ENCODE measurements at places on chromosomes 1 and 21.

DNA sequence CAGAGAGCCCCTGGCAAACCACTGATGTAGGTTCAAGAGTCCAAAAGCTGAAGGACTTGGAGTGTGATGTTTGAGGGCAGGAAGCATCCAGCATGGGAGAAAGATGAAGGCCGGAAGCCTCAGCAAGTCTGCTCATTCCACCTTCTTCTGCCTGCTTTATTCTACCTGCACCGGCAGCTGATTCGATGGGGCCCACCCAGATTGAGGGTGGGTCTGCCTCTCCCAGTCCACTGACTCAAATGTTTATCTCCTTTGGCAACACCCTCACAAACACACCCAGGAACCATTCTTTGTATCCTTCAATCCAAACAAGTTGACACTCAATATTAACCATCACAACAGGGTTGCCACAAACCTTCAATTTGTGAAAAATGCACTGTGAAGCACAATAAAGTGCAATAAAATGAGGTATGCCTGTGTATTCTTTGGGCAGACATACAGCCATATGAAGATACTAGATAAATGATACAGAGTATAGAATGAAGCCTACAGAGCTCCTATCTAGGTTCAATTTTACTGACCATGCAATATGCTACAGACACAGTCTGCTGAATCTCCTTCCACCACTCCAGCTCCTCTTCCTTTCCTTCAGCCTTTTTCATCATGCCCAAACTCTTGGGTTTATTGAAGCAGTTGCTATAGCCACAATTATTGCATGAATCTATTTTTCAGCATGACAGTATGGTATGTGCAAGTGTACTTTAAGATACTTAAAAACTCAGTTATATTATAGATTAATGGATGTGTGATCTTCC is 24.0 kb upstream of the CDC42BPA start:
- DNase-seq, result no peak

DNA sequence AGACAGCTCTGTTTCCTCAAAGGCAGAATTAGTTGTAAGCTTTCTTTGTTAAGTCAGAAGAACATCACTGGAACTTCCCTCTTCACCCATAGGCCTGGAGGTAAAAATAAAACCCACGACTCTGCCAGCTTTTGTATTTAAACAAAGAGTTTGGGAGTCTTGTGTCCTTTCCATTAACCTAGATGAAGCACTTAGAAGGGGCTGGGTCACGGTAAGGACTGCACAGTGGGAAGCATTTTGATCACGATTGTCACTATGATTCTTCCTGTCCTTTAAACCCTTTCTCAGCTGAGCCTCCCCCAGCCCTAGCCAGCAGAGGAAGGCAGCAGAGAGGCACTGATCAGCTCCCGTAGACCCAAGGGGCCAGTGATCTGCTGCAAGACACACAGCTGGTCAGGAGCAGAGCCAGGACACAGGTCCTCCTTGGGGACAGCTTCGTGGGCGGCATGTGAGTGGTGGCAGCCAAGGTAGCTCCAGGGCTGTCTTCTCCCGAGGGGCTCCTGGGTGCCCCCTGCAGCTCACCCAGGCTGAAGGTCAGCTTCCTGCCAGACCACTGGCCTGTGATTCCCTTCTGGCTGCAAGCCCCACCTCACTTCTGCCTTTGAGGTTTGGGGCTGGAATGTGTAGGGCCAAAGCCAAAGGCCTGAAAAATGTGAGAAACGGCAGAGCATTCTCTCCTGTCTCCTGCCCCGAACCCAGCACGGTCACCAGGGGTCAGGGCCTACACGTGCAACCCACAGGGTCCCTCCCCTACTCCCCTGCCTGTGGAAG is 4.0 kb upstream of the LAPTM5 start:
- peak; percentile 21 for DNase-seq

DNA sequence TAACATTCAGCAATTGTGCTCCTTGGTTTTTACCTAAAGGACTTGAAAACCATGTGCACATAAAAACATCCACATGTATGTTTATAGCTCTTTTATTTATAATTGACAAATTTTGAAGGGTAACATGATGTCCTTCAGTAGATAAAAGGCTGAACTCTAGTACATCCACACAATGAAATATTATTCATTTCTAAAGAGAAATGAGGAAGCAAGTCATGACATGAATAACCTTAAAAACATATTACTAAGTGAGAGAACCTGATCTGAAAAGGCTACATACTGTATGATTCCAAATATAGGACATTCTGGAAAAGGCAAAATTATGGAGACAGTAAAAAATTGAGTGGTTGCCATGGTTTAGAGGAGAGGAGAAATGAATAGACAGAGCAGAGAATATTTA is 50.3 kb downstream of the DRAM2 start:
- no peak for DNase-seq

GRCh38 chr21:45138199-45139002 is 64.0 kb downstream of the ADARB1 start:
- peak; percentile 77 for DNase-seq

DNA sequence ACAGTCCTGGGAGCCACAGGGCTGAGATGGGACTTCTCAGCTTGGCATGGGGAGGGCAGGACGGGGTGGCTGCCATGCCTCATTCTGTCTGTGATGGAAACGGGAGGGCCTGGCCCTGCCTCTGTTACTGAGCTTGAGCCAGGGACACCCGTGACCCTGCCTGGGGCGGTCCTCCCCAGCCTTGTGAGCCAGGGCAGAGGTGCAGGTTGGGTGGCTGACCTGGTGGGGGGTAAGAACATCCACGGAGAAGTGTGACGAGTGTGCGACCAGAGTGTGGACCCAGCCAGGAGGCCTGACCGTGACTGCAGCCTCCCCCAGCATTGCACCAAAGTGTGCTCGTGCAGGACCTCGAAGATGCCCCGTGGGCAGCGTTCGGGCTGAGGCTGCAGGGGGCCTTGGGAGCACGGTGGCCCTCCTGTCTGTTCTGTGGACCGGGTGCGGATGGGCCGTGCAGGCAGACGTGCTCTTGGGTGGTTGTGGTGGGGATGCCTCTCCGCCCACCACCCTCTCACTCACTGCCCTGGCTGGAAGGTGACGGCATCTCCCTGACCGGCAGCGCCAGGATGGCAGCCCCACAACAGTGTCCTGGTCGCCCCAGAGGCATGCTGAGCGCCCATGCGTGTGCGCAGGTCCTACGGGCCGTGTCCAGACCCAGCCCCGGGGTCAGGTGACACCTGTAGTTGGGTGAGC is 45.4 kb downstream of the SKI start:
- no peak for DNase-seq

DNA sequence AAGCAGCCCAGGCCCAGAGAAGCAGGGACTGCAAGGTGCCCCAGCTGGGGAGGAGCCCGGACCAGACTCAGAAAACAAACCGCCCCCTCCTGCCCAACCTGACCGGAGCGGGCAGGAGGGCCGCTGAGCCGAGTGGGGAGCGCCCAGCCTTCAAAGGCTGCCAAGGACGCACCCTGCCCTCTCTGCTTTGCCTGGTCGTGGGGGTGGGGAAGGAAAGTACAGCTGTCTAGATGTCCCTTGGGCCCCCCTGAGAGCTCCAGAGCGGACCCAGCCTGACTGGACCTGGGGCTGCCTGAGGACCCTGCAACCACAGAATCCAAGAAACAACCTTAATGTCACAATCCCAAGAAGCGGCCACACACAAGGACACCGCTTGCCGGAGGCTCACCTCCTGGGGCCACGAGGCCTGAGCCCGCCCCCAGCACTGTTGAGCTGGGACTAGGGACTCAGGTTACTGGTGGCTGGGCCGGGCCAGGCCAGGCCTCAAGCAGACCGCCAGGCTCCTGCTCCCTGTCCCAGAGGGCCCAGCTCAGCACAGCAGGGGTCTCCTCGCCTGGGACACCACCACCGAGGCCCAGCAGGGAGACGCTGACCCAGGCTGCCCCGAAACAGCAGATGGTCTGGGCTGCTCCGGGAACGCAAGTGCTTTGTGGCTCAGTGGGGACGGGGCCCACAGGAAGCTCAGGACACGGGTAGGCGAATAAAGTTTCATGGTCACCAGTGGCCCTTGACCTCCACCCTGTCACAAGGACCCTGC is 1.4 kb downstream of the DVL1 start:
- no peak for DNase-seq

DNA sequence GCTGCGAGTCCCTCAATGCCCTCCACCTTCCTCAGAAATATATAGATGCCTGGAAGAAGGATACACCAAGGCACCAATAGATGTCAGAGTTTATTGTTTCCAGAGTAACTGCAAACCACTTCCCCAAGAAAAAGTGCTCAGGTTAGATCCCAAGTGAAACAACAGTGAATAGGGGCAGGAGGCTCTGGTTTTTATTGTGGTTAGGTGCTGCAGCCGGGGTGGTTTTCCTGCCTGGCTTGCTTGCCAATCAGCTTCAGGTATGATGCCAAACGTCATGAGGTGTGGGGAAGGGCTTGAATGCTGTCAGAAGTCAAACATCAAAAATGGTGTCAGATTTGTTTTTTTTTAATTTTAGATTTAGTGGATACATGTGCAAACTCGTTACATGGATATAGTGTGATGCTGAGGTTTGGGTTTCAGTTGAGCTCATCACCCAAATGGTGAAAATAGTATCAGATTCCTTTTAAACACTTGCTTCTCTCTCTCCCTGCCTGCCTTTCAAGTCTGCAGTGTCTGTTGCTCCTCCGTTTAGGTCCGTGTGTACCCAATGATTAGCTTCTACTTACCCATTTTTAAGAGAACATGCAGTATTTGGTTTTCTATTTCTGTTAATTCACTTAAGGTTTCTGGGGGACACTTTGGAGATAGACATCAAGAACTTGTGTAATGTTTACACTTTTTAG is 1317.0 kb downstream of the MRPL39 start:
- no peak for DNase-seq

DNA sequence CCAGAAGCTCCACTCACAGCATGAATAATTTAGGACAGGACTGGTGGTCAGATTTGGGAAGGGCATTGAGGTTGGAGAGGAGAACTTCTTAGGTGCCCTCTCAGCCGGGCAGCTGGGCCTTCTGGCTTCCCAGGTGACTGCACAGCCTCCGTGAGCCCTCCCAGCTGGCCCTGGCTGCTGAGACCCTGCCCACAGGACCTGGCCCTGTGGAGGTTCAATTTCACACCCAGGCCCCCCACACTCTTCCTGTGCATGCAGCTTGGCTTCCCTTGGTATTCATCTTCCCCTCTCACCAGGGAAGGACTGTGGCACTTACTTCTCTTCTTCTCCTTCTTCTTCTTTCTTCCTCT is 50.6 kb downstream of the NDUFS5 start:
- no peak for DNase-seq

- DNase-seq, result no peak
Observed at GRCh38 chr1:18200136-18200717, 92.6 kb downstream of the IGSF21 start.

- DNase-seq, result no peak
Observed at GRCh38 chr1:165686121-165686970, 12.0 kb downstream of the ALDH9A1 start.

GRCh38 chr1:39592069-39592468 is 15.5 kb upstream of the PABPC4 start:
- DNase-seq, result no peak

- DNase-seq, result peak; percentile 86
Observed at GRCh38 chr1:243596431-243597062, 253.5 kb downstream of the AKT3 start.

- DNase-seq, result peak; percentile 67
Observed at GRCh38 chr1:228781161-228781808, 46.0 kb downstream of the RHOU start.

DNA sequence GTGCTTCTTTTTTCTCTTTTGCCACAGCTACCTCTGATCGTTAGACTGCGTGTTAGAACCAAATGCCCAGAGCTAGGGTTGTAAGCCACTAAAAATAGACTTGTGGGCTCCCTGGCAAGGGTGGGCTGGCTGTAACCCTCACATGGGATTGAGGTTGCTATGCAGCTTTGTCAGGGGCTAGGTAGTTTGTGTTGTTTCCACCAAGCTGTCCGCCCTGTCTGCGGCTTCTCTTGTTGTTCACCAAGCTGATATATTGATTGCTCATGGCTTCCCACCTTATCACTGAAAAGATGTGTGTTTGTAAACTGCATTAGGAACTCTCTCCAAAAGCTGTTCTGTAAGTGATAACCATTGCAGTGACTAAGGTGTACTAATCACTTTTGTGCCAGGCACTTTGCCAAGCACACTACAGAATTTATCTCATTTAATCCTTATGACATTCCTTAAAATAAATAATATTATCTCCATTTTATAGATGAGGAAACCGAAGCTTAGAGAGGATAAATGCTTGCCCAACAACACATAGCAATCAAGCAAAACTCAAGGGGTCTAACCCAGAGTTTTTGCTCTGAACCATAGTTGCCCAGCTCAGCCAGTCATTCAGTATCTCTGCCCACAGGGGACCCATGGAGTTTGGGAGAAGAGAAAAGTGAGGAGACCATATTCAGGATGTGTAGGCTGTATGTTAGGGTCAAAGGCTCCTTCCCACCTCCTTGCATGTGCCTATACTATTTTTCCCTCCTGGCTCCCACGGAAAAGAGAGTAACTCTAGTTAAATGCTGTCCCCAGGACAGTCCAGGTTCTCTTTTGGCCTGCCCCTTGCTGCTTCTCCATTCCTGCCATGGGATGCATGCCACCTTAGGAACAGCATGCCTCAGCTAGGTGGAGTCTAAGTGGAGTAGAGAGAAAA is 42.2 kb upstream of the TARBP1 start:
- no peak for DNase-seq

DNA sequence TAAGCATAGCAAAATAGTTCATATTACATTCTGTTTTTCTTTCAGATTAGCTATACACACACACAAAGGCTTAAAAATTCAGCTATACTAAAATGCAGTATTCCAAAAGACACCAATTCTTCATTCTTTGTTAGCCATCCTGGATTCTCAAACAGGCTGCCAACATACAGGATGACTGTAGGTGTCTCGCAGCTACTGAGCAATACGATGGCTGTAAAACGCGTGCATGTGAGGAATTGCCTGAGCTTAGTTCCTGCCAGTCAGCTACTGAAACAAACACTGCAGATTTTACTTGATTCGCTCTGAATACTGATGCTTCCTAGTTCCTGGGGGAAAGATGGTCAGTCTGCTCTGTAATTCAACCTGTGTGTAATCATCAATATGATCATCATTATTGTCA is 24.7 kb upstream of the HMGN1 start:
- DNase-seq, result peak; percentile 53

DNA sequence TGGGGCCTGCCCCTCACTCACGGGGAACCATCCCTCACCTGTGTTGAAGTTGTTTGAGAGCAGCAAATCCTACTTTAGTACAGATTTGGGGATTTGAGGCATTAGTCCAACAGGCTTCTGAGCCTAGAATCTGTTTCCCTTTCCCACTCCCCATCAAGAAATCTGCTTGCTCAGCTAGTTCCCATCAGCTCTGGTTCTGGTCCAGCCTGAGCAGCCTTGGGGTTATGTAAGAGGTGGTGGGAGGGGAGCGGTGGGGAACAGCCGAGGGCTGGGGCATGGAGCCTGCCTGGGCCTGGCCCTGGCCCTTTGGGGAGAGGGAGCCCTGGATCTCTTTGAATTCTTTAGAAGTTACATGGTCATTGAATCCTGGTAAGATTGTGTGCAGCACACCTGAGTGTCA is 4.1 kb downstream of the GSTM5 start:
- no peak for DNase-seq

- no peak for DNase-seq
Observed at GRCh38 chr1:155951753-155952504, 10.5 kb downstream of the RXFP4 start.

All from cardiac fibroblast (primary cell).